Retina (tissue), 1 donor: ENCODE measurements at places on chromosomes 6 and 20.

- DNase-seq = no peak
Measured at GRCh38 chr6:147054158-147054557, 150.1 kb upstream of the STXBP5 start.

- no peak for DNase-seq
Measured at GRCh38 chr6:15293674-15294073, 47.8 kb downstream of the JARID2 start.

- DNase-seq = no peak
Measured at GRCh38 chr6:151275566-151275965, 35.8 kb downstream of the AKAP12 start.

DNA sequence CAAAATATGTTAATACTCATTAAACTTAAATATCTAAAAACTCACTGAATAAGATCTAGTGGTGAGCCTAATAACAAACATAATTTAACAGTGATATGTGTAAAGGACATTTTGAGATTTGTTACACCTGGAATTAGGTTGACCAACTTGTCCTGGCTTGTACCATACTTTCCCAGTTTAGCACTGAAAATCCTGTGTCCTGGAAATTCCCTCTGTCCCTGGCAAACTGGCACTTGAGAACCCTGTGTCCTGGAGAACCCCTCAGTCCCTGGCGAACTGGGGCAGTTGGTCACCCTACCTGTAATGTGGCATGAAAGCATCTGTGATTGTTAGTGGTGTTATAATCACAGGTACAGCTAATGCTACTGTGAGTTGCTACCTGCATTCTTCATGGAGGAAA lies 6.9 kb upstream of the PRND start:
- no peak for DNase-seq

GRCh38 chr6:31821301-31822035 lies 6.1 kb upstream of the HSPA1B start:
- DNase-seq = peak; percentile 86

DNA sequence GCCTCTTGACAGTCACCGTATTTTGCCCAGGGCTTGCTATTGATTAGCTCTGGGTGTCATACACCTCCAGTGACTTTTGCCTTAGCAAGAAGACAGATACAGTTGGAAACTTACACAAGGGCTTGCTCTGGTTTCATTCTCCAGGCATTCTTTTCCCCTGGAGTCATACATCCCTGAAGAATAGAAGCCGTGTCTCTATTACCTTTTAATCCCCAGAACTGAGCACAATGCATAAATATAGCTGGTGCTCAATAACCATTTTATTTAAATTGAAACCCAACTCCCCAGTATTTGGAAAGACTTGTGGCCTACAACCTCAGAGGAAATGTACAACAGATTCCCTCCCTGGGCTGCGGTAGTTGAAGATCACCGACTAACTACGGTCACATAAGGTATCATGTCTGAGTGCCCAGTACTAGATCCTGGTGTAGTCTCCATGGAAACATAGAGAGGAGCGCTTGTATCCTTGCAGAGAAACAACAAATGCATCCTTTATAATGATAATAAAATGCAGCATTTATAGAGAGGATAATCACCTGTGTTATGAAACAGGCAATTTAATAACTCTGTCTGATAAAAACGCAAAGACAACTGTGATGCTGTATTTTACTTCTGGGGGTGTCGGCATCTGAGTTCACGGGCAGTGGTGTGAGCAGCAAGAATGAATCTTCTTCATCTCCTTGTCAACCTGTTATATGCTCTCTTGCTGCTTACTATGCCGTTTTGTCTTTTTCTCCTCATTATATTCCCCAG lies 401.2 kb upstream of the AGPAT4 start:
- no peak for DNase-seq

GRCh38 chr6:747921-748320 lies 55.0 kb upstream of the EXOC2 start:
- DNase-seq = no peak
